ENCODE measurements at places on chromosomes 2 and 18. TPM values are rescaled to one million over a fixed set of nuclear protein-coding genes. Genes with fewer than 3 reads are reported as not detected.

Gene DHRS9
- total RNA-seq, result 0.48 TPM

Gene MBD1
- 48.6 TPM for total RNA-seq

Gene NMS
- not detected for total RNA-seq

Gene POLR1A
- total RNA-seq, result 29.8 TPM

Gene GLS
- 237 TPM for total RNA-seq

Gene CWC22
- 19.1 TPM for total RNA-seq

Gene NHEJ1
- total RNA-seq, result 11.6 TPM

Gene ZCCHC2
- 25.0 TPM for total RNA-seq

Gene GPR35
- total RNA-seq, result 1.8 TPM

Gene STAM2
- total RNA-seq, result 50.8 TPM

Gene NAT8
- total RNA-seq, result not detected

Gene CD8B
- total RNA-seq, result 1.00 TPM

Gene REG1B
- 0.69 TPM for total RNA-seq

Gene CD28
- 6.3 TPM for total RNA-seq

Gene HMSD
- total RNA-seq, result not detected

Gene PRSS56
- not detected for total RNA-seq

Gene CCDC121
- 3.3 TPM for total RNA-seq

Gene TWIST2
- 18.6 TPM for total RNA-seq

Gene HOXD13
- total RNA-seq, result not detected

Data from posterior vena cava (tissue), 2 donors.